ENCODE measurements at places on chromosomes 2 and 18.

GRCh38 chr2:70123051-70123828, 36.0 kb downstream of the PCBP1 start:
- DNase-seq: no peak

GRCh38 chr2:134293719-134294537, 40.1 kb downstream of the MGAT5 start:
- no peak for DNase-seq

DNA sequence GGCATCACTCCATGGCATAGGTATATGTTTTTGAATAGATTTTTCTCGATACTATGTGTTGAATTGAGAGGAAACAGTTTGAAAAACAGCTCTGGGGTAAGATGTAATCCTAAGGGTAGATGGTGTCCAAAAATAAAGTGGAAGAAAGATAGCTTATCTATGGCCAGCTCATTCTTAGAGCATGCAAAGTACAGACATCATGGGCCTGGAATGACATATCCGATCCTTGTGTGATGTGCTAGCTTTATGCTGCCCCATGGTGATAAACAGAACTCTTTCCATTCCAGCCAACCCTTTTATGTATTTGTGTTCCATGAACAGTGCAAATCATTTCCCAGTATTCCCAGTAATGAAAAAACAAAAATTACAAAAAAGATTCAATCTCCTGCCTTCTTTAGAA, 390.2 kb upstream of the NXPH2 start:
- DNase-seq: peak; percentile 36

DNA sequence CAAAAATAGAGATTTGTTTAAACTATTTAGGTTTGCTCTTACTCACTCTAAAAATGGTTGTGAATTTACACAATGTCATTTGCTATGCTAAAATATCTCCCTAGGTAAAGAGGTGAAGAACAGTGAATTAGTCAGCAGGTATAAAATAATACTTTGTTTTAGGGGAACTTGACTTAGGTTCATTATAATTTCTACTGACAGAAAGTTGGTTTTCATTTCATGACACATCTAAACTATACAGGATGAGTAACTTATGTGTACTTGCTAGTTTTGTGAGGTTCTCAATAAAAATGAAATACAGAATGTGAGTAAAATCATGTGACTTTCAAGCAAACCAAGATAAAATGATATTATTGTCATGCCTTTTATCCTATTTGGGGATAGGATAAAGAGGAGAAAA, 66.0 kb downstream of the DIS3L2 start:
- no peak for DNase-seq

DNA sequence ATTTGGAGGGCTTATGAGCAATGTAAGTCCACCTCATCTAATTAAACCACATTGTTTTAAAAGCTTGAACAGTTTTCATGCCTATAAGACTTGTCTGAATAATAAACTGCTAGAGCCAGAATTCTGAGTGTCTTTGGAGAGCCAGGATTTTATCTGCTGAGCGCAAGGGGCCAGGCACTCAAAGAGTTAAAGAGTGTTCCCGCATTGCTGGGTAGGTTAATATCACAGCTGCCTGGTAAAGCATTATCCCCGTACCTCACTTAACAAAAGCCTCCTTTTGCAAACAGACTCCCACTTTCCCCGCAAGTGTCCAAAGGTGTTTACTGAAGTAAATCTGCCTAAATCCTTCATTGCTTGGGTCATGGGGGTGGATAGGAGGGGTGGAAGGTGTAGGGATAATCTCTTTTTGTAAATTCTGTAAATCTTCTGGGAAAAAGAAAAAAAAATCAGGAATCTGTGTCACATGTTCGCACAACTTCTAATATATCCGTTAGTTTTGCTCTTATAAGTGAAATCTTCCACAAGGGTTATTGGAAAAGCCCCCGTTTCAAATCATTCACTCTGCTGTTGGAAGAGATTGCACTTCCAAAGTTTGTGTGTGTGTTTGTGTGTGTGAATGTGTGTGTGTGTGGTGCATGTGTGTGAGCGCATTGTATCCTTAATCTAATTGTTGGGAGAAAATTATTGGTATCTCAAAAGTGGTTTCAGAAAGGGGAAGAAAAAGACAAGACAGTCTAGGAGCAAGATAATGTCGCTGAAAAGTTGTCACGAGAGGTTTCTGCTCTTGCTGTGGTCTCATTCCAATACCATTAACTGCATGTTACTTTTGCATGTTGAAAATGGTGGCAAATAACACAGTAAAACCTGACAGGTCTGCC, 10.7 kb downstream of the ZEB2 start:
- DNase-seq: no peak

- DNase-seq: no peak
These were observed 275.6 kb downstream of the PIK3C3 start for GRCh38 chr18:42230636-42231035.

DNA sequence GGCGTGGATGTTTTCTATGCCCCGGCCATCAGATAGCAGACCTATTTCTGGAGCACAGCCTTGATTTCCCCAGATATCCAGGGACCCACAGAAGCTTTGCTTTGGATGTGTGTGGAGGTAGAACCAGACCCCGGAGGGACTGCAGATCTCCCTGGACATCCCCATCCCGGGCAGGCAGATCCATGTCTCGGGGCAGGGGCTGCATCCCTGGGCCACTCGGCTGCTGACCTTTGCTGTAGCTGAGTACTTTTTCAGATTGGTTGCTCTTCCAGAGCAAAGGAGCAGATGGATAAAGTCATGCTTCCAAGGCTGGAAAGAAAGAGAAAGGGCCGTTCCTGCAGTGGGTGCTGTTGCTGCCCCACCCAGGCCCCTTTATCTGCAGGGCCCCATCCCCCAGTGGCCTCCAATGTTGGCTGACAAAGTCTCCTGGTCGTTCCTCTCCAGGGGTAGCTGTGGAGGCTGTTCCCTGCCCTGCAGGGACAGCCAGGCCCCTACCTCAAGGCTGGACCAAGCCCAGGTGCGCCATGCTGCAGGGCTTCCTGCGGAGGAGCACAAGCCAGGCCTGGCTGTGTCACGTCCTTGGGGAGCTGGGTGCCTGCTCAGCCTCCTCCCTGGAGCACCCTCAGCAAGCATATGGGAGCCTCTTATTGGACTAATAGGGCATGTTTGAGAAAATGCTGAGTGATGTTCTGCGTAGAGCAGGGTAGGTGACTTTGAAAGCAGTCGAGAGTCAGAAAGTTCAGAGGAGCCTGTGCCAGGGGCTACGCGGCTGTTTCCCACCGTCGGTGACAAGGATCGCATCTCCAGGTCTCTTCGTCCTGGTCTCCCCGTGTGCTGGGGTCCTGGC, 68.4 kb downstream of the TPO start:
- DNase-seq: no peak

DNA sequence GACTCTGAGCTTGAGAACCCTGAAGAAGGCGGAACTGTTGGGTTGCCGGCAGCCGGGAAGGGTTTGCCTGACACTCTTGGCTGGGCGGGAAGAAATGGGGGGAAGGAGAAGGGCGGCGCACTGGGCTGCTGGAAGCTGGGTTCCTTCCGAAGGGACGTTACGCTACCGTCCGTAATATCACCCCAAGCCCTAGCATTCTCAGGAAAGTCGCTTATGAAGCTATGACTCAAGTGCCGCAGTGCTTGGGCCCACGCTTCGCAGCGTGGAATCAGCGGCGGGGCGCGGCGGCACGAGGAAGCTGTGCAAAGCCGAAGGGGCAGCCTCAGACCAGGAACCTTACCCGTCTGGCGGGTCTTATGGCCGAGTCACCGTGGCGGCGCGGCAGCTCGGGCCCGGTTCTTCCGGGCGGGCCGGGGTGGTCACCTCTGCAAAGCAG, 50.2 kb upstream of the SIGLEC15 start:
- peak; percentile 80 for DNase-seq
